ENCODE measurements at places on chromosomes 16 and 17. TPM values are rescaled to one million over a fixed set of nuclear protein-coding genes. Genes with fewer than 3 reads are reported as not detected.

GRCh38 chr17:70365091-70365583, 195.8 kb downstream of the KCNJ2 start:
- no peak for ATAC-seq

- no peak for ATAC-seq
Measured at GRCh38 chr17:82794781-82795482, 43.1 kb downstream of the TBCD start.

- ATAC-seq: no peak
Measured at GRCh38 chr16:46997844-46998243, 24.4 kb upstream of the DNAJA2 start.

DNA sequence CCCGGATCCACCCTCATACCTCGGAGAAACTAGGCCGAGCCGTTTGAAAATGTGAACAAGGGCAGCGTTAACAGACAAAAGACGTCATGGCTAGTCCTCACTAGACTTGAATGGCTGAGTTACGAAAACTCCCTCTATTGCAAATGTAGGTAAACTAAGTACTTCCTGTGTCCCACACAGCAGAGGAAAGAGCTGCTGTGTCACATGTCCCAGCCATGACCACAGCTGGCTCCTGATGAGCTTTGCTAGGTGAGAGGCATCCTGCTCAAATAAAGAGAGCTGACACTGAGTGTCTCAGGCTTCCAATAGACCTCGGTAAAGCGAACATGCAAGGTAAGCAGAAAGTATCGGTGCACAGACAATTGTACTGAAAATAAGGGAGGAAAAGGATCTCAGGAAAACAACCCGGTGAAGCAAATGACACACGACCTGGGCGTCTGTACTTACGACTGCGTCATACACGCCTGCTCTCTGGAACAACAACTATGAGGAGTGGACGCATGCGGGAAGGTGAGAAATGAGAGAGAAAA, 26.0 kb downstream of the TMEM204 start:
- ATAC-seq: no peak

DNA sequence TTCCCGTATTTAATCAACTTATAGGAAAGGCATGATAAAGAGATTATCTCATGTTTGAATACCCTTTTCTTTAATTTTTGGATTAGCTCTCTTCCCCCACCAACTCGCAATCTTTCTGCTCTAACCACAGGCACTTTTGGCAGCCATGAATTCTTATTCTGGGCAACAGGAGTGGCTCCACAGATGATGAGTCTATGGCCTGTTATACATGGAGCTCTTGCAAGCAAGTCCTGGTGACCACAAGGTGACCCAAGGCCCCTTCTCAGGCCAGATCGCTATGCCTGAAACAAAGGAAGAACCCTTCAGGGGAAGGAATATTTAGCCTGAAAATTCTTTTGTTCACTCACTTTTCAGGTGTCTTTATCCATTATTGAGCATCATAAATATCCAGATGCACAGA, 10.8 kb upstream of the ZNF267 start:
- ATAC-seq: no peak

DNA sequence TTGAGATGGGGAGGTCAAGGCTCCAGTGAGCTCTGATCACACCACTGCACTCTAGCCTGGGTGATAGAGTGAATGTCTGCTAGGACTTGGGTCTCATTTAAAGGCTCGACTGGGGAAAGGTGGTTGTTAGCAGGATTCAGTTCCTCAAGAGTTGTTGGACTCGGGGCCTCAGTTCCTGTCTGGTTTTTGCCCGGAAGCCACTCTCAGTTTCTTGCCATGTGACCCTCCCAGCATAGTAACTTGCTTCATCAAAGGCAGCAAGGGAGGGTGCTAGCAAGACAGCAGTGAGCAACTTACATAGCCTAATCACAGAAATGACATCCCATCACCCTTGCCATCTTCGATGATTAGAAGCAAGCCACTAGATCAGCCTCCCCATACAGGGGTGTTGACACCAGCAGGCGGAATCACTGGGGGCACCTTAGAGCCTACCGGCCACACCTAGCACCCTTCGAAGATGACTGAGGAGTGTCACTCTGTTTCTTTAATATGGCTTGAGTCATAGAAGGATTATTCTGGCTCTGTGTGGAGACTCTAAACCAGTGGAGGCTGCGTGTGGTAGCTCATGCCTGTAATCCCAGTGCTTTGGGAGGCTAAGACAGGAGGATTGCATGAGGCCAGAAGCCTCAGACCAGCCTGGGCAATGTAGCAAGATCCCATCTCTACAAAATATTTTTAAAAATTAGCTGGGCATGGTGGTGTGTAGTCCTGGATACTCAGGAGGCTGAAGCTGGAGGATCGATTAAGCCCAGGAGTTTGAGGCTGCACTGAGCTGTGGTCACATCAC, 13.2 kb upstream of the SCNN1B start:
- ATAC-seq: no peak

DNA sequence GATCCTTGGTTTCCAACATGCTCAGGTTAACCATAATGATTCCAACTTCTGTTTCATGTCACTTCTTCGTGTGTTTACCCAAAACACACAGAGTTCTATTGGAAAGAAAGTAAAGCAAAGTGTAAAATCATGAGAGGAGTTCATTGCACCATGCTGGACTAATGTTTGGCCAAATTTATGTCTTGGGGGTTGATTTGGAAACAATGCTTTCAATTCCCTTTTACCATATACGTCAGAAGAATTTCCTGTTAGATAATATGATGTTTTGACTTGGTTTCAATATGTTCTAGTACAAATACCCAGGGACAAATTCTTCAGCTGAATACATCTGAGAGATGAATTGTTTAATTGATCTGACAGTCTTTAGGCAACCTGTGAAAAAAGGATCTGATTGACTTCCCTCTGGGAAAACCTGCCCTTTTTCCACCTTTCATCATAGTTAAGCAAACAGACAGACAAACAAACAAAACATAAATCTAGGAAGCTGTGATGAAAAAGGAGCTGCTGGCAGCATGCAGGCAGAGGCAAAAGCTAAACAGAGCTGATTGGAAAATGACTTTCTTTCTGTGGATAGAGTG, 26.0 kb upstream of the MPHOSPH6 start:
- ATAC-seq: no peak

GRCh38 chr16:81651758-81652718, 127.1 kb upstream of the PLCG2 start:
- no peak for ATAC-seq

DNA sequence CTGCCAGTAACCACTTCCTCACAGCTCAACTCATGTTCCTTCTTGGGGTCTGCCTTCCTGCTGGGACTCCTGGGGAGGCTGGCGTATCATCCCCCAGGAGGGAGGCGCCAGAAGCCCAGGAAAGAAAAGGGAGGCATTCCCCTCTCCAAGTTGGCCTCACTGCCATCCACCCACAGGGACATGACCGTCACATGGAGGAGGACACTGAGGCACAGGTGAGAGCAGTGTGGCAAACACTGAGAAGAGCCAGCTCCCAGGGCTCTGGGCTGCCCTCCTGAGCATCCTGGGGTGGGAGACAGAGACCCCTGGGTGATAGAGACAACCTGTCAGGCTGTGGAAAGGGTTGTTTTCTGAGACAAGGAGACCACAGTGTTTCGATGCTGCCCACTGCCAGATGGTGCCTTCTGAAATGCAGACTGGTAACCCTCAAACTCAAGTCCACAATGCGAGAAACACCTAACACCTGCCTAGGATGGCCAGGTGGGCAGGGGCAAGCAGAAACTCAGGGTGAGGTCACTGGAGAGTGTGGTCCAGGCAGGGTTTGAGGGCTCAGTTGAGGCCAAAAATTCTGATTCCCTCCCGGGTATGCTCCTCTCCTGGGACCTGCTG, 1722.1 kb downstream of the TP53TG3F start:
- no peak for ATAC-seq

DNA sequence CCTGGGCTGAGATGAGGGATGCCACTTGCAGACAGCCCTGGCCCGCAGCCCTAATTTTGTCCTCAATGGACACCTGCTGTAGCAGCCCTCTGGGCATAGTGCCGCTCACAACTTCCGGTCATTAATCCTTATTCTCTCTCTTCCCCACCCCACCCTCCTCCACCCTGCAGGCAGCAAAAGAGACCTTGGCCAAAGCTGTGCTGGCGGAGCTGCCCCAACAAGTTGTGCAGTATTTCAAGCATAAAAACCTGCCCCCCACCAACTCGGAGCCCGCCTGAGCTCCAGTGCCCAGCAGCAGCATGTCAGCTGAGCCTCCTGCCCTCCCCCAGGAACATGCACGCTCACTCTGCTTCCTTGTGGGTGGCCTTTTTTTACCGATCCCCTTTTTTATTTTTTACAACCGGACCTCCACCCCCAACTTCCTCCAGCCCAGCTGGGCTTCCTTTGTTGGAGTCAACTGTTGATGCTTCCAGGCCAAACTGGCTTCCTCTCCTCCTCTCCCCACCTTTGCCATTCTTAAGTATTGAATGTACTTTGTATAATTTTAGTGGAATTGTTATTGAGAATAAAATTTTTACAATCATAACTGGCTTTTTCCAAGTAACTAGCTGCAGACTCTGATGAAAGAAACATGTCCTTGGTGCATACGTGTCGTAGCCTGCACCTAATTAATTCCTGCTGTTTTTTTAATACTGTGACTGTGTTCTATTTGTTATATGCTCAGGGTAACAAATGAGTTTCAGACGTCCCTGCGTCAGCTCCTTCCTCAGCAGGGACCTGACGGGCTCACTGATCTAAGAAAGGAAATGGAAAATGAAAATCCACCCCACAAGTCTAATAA, 38.2 kb downstream of the PSME3IP1 start:
- peak; percentile 53 for ATAC-seq

DNA sequence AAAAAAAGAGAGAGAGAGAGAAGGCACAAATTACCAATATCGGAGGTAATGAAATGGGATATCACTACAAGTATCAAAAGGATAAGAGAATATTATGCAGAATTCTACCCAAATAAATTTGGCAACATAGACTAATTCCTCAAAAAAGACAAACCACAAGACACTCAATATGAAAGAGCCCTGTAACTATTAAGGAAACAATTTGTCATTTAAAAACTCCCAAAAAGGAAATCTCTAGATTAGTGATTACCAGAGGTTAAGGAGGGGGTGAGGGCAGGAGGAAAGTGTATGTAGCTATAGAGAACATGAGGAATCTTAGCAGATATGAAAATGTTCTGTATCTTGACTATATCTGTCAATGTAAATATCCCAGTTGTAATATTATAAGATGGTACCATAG, 54.0 kb downstream of the CFDP1 start:
- no peak for ATAC-seq

DNA sequence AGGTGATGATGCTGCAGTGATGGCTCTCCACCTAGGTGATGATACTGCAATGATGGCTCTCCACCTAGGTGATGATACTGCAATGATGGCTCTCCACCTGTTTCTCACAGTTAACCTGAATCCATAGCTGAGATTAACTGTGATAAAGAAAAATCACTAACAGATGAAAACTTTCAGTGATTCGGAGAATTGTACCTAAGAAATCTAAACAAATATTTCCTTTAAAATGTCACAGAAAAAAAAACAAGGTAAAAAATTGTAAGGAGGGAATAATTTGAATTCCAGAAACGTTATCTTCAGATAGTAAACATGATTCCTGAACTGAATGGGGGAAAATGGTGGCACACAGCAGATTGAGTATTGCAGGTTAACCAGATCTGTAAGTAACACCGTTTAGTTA, 113.4 kb downstream of the MAP2K4 start:
- no peak for ATAC-seq

DNA sequence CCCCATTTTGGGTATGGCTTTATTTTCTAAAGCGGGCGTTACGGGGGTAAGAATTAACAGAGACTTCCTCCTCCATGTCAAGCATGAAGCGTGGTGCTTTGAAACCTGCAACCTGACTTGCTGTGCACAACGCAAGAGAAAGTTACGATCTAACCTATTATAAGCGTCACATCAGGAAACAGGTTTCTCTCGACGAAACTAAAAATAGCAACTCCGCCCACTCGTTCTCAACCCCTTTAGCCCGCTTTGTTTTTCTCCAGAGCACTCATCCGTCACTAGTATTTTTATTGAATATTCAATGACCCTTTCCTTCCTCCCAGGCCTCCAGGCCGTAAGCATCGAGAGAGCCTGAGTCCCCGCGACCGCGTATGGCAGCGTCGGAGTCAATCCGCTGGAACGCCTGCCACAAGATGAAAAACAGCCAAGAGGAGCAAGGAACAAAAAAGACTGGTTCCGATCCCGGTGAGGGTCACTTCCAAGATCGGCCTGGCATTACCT, 555 bp downstream of the NUP88 start:
- peak; percentile 59 for ATAC-seq

CXCL16 gene
- 15.7 TPM for total RNA-seq

ALDH3A1 gene
- total RNA-seq: 194 TPM

PPY gene
- total RNA-seq: not detected

CACNG4 gene
- 0.08 TPM for total RNA-seq
